ENCODE measurements at places on chromosomes 11 and 22.

- no peak for DNase-seq
These were observed 188.2 kb downstream of the ST3GAL4 start for GRCh38 chr11:126543691-126544090.

DNA sequence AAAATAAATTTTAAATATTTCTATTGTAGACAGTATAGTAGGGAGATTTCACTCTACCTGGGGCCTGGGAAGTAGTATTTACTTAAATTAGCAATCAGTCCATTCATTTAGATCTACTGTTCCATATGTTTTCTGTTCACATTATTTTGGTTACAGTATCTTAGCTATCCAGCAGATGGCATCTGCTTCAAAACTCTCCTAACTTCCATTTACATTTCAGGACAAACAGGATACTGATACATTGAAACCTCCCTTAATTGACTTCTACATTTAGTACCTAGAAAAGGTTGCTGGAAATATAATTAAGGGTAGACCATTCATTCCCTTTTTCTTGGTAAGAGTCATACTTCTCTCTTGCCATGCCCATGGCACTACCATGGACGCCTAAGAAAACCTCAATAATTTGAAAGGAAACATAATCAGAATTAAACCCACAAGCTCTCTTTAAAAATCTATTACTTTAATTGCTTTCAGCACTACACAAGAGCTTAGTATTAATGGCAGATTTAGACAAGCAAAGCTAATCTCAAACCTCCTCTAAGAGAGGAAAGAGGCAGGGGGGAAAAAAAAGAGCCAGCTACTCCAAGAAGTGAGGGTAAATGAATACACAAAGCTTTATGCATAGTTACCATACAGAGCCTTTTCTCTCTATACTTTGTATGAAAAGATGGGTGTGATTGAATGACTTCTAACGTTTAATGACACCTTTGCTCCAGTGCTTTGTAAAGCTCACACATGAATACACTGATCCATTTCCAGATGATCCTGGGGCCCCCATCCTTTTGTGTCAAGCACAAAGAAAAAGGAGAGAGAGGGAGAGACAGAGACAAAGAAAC lies 131.2 kb upstream of the MTMR2 start:
- DNase-seq: no peak

DNA sequence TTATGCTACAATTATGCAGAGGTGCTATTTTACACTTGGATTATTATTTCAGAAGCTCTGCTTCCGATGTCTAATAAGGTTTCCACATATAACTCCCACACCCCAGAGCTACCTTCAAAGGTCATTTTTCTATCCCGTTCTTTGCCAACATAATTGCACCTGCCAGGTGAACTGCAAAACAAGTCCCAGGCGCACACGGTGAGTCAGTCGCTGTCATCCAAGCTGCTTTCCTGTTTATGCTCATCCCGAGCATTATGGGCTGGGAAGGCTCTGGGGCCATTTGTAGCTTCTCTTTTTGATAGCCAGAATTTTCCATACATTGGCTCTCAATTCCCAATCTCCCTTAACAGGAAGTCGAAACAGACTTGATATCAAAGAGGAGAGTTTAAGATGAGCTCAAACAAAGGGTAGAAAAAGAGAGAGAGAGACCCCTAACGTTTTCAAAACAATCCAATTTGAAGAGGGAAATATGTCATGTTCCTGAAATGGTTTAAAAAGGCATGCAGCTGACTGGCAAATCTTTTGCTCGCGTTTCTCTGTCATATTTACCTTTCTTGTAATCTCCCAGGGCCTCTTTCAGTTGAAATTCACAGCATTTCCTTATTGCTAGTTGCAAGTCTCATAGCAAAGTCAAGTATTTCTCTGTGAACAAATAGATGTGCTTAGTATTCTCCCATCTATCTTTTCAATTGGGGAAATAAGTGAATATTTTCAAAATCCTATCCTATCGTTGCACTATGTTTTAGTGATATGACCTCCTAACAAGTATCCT lies 815.9 kb downstream of the KCNA4 start:
- no peak for DNase-seq

GRCh38 chr11:126139111-126140091 lies 72.0 kb downstream of the RPUSD4 start:
- no peak for DNase-seq

DNA sequence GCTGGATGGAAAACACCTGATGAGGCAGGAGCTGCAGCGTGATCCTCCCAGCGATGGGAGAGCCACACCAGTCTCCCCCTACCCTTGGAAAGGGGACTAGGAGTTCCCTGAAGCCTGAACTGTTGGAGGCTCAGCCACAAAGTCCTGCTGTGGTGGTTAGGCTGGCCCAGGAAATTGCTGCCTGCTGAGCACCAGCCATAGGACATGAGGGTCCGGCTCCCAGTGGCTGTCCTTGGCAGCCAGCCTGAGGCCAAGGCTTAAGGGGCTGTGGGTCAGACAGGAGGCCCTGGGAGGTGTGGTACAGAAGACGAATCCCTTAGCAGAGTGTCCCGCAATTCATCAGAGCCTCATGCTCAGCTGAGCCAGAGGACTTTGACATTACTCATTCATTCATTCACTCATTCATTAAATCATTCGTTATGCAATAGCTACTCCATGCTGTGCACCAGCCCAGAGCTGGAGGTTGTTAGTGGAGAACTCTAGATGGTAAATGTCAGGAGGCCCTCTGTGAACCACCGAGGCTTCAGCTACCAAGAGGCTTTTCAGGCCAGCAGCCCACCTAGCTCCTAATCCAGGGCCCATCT lies 14.4 kb upstream of the SEC14L4 start:
- DNase-seq: no peak

GRCh38 chr11:33742249-33742851 lies 6.1 kb upstream of the CD59 start:
- no peak for DNase-seq

- no peak for DNase-seq
These were observed 101.8 kb downstream of the FEZ1 start for GRCh38 chr11:125394296-125394695.

DNA sequence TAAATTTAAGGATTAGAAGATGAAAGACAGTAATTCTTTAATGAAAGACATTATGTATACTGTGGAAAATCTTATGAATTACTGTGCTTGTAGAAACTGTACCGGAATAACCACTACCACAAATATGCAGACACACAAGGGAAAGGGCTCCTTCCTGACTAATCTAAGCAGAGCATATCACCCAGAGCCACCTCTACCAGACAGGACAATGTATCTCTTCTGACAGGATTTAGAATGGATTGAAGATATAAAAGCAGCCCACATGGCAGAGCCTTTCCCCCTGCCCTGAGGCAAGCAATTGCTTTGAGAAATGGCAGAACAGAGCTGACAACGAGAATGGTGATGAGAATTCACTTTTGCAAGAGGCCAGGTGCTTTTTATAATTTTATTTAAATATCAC lies 144.1 kb downstream of the NOX4 start:
- no peak for DNase-seq

- no peak for DNase-seq
These were observed 216.7 kb downstream of the SNX19 start for GRCh38 chr11:130699561-130699960.

DNA sequence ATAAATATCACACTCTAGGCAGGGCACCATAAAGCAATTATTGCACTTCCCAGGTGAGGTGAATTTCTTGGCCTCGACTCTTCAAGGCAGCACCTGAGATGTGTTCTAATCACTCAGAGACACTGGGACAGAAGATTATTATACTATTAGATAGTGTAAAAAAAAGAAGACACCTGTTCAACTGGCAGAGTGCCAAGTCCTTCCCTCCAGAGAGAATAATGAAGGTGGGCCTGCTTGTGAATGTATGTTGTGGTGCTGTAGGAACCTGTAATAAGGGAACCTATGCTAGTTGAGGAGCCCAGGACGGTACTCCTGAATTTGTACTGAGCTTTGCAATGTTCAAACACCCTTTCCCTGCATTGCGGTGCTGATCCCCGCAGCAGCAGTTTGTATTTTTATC lies 107.5 kb downstream of the NXPE2 start:
- DNase-seq: no peak

GRCh38 chr11:67640021-67640757 lies 626 bp upstream of the TBX10 start:
- peak; percentile 50 for DNase-seq

GRCh38 chr11:1393038-1393710 lies 3.4 kb downstream of the BRSK2 start:
- no peak for DNase-seq

DNA sequence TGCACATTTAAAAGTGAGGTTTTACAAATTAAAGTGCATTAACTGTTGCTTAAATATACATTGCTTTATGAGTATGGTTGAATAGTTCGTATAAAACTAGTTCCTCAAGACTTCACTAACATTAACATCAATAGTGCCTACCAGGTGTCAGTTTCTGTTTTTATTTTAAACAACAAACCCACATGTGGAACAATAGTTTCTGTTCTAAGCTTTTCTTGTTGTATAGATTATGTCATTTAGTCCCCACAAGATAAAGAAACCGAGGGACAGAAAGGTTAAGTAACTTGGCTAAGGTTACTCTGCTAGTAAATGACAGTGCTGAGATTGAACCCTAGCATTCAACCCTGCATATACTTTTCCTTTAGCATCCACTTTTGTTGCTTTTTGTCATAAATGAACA lies 41.4 kb upstream of the ST14 start:
- DNase-seq: no peak
